AG09319 (cell line): ENCODE measurements at places on chromosomes 16 and 17.

- no peak for DNase-seq
Measured at GRCh38 chr16:29662000-29662728, 883 bp upstream of the SPN start.

GRCh38 chr16:23232806-23233205, 50.3 kb downstream of the SCNN1G start:
- DNase-seq, result no peak

GRCh38 chr17:76734080-76734840, 2.9 kb downstream of the SRSF2 start:
- no peak for DNase-seq

- DNase-seq, result no peak
Measured at GRCh38 chr17:43673516-43674323, 12.0 kb upstream of the MEOX1 start.

- peak; percentile 94 for DNase-seq
Measured at GRCh38 chr16:89873972-89874689, 739 bp downstream of the TCF25 start.

DNA sequence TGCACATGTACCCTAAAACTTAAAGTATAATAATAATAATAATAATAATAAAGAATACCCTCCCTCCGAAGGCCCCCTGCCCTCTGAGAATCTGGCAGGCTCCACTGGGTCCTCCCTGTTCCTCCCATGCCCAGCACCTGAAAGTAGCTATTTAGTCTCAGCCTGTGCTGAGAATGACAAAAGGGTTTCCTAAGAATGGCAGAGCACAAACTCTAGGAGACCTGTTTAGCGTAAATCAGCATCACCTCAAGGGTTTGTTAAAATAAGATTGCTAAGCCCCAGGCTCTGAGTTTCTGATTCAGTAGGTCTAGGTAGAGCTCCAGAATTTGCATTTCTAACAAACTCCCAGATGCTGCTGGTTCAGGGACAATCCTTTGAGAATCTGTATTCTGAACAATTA, 606.8 kb upstream of the CDH11 start:
- no peak for DNase-seq

GRCh38 chr16:50972876-50973275, 178.2 kb downstream of the SALL1 start:
- no peak for DNase-seq

DNA sequence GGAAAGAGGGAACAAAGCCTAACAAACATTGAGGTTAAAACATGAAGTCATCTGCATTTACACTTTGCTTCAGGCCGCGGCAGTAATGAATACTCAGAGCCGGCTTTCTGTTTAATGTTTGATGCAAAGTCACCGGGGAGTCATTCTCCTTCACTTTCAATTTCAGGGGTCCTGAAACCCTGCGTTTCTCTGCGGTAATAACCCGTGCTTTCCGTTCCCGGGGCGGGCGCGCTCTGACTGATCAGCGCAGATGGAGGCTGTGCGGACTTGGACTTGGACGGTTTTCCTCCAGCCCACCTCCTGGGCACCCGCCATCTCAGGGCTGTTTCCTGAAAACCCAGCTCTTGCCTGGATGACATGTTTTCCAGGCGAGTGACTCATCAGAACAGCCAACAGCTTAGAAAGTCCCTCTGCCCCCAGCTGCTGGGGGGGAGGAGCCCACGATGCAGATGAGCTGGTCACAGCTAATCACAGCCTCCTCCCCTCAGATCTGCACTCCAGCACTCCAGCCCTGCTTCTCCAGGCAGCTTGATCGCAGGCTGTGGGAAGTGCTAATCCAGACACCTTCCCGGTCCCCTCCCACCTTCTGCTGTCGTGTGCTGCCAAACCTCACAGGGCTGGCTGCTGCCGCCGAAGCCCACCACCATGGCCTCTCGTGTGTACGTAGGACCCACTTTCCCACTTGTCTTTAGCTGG, 158.6 kb upstream of the CHMP6 start:
- peak; percentile 95 for DNase-seq

GRCh38 chr16:31118223-31119155, 1.0 kb downstream of the KAT8 start:
- no peak for DNase-seq

DNA sequence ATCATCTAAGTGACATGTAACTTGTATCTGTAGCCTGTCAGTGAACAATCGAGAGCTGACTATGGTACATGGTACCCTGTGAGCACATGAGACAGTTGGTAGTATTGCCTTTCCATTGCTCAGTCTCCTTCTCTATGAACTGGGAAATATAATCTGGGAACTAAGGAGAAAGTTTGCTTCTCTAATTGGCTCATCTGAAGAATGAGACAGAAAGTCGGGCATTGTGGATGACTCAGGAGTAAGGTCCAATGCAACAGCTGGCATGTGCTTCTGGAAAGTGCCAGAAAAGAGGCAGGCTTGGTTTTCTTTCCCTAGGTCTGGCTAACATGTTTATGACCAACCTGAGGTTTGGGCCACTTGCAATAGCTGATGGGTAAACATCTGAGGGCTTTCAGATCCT, 51.9 kb downstream of the ZZEF1 start:
- DNase-seq, result no peak

DNA sequence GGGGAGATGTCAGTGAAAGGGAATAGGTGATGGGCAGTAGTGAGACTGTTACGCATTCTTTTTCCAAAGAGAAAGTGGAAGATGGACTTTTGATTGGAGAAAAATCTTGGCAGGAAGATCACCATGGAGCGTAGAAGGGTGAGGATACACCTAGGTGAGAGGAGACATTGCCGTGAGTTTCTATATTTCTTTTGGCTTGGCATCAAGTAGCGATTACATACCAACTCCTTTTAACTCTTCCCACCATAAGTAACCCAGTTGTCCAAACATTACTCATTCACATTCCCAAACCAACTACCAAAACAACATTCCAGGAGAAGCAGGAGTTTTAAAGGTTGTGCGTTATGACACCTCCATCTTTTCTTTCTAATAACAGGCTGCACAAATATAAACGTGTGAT, 10.7 kb upstream of the KRT28 start:
- DNase-seq, result no peak

- no peak for DNase-seq
Measured at GRCh38 chr17:80822021-80822699, 169.5 kb upstream of the CHMP6 start.

- no peak for DNase-seq
Measured at GRCh38 chr17:42050393-42051012, at the start of gene C17orf113. TSS of gene C17orf113 (minus strand) at chr17:42050601. CDS start at chr17:42043376, 7,225 bp downstream.

DNA sequence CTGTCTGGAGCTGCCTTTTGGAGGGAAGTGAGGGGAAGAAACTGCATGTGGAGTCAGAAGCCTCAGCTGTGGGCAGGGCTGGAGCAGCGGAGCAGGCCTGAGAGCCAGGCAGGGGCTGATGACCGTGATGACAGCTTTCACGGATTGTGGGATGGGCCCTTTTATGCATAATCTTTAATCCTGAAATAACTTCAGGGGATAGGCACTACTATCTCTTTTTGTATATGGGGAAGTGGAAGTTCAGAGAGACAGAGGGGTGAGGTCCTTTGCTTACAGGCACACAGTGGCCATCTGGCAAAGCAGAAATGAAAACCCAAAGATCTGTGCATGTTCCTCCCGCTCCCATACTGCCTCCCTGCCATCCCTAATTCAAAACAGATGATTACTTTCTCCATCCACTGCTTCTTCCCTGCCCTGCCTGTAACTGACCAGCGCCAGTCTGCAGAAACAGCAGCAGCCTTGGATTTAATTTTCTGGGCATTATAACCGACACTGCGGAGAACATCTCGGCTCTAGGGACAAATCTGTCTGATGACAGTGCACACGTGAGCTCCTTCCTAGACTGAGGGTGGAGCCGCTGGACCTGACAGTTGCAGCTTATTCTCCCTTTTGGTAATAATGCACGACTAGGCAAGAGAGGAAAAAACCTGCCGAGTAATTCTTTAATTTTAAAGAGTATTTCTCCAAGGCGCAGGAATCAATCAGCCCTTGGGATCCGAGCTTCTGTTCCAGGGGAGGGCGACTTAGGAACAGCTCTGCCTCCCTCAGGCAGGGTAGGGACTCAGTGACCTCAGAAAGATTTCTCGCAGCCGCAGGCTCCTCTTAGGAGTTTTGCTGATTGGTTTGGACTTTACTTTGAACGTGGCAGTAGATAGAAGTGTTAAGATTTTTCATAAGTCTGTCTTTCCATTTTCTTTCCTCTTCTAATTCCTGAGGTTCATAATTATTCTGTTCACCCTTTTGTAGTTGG, 95.4 kb downstream of the UTP18 start:
- no peak for DNase-seq

DNA sequence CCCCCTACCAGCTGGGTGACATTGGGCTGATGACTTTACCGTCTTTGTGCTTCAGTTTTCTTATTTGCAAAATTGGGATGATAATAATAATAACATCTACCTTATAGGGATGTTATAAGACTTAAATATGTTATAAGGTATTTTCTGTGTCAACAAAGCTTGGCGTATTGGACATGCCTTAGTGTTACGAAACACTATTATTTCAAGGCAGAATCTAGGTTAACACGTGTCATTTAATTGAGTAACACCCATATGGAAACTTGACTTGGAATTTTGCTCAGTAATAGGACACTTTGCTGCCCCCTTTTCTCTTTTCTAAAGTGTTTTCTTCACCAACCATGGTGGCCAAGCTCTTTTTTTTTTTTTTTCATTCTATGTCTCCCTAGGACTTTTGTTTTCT, 294.2 kb upstream of the SALL1 start:
- no peak for DNase-seq

DNA sequence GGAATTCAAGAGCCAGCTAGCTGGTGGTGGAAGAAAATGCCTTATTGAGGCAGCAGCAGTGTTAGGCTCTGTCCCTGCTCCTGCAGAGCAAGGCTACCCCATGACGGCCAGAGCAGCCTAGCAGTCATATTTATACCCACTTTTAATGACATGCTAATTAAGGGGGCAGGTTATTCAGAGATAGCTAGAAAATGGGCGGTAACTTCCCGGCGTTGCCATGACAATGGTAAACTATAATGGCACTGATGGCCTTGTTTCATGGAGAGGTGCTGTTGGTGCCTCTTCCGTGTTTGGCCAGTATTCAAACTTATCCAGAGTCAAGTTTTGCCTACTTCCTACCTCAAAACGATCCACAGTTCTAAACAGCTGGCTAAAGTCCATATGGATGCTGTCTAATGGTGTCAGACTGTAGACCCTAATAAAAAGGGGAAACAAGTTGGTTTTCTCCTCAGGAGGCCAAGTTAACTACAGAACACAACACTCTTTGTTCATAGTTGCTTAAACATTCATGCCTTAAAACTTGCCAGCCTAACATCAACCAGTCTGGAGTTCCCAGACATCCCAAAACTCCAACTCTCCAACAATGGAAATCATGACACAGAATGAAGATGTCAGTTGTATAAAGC, 3.7 kb upstream of the SCNN1B start:
- no peak for DNase-seq

DNA sequence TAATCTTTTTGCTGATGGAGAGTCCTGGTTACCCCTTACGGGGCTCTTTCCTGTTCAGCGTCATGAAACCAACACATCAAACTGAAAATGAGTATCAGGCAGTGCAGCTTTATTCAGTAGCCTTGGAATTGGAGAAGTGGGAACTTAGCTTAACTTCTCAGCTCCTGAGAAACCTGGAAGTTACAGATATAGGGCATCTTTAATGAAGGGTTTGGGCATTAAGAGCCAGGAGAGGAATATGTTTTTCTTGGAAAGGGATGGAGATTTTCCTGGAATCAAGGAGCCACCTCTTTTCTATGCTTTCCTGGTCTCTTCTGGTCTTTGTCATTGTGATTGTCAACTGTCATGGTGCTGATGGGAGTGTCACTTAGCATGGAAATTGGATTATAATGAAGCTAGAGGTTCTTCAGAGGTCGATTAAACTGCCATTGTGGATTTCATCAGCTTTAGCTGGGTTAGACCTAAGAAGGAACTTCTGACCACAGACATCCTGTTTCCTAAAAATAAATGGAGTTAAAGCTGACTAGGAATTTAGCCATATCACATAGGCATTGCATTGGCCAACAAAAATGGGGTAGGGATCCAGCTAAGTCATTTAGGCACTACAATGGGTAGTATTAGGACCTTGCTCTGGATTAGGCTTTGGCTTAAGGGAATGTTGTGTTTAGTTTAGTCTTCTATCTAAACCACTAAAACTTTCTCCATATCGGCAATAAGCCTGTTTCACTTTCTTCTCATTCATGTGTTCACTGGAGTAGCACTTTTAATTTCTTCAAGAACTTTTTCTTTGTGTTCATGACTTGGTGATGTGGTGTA, 186.4 kb downstream of the BCAS3 start:
- no peak for DNase-seq

GRCh38 chr17:68102318-68102758, 66.8 kb downstream of the KPNA2 start:
- no peak for DNase-seq

- DNase-seq, result no peak
Measured at GRCh38 chr16:11360641-11361373, 15.5 kb downstream of the RMI2 start.

DNA sequence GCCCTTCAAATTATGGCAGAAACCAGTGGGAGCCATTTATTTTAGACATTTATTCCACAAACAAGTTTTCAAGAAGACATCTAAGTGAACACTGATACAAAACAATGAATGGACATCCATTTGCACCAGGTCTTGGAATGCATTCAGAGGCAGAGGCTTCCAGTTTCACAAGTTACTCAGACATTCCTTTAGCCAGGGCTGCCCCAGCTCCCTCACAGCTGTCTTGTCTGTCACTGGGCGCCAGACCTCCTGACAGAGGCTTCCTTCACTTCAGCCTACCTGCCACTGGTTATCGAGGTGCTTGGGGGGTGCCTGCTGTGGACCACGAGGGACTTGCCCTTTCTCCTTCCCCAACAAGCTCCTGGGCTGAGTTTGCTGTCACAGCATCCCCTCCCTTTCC, 19.2 kb downstream of the AQP8 start:
- DNase-seq, result no peak

DNA sequence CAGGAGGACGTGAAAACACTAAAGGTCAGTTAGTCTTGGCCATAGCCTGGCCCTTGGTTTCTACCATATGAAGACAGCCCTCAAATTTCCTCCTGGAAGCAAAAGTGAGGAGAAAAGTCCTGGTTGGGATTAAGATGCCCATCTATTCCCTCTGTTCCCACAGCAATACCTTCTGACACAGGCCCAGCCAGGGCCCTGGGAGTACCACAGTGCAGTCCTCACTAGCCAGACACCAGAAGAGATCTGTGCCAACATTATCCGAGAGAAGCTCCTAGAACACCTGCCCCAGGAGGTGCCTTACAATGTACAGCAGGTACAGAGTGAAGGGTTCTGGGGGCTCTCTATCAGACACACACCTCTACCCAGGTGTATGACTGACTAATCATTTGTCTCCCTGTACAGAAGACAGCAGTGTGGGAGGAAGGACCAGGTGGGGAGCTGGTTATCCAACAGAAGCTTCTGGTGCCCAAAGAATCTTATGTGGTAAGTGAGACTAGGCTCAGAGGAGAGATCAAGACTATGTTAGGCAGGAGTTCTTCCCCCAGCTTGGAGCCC, 4.1 kb downstream of the ERAL1 start:
- DNase-seq, result no peak

DNA sequence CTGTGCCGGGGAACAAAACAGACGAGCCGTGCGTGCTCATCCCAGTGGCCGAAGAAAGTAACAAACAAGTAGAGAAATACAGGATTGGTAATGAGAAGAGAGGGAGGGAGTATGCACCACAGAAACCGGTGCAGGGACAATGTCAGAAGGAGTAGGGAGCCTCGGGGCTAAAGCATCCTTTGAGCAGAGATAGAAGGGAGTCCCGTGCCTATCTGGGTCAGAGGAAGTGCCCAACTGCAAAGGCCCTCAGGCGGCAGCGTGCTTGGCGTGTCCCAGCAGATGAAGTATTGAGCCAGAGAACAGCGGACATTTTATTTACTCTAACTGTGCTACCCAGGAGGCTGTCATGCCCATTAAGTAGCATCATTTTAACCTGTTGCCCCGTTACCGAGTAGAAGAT, 114.9 kb upstream of the CACNG5 start:
- DNase-seq, result no peak
